Thyroid gland (tissue), 4 donors: ENCODE measurements at places on chromosomes 7 and 10. TPM values are rescaled to one million over a fixed set of nuclear protein-coding genes. Genes with fewer than 3 reads are reported as not detected.

- DNase-seq, result no peak
These were observed 388.9 kb downstream of the TNS3 start for GRCh38 chr7:47192978-47193377.

DNA sequence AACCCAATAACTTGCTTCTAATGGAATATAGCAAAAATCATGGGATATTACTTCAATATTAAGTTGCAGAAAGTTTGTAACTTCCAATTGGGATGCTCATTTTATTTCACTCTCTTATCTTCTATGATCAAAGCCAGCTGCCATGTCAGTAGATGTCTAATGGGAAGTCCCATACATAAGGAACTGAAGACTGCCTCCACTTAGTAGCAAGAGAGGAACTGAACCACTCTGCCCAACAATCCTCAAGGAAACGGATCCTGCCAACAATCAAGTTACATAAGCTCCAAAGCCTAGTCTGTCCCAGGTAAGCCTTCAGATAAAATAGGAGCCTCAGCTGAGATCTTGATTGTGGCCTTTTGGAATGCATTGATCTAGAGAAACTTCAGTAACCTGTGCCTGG, 431.5 kb upstream of the PCDH15 start:
- DNase-seq, result no peak

Gene MSS51
- total RNA-seq, result 2.1 TPM

DNA sequence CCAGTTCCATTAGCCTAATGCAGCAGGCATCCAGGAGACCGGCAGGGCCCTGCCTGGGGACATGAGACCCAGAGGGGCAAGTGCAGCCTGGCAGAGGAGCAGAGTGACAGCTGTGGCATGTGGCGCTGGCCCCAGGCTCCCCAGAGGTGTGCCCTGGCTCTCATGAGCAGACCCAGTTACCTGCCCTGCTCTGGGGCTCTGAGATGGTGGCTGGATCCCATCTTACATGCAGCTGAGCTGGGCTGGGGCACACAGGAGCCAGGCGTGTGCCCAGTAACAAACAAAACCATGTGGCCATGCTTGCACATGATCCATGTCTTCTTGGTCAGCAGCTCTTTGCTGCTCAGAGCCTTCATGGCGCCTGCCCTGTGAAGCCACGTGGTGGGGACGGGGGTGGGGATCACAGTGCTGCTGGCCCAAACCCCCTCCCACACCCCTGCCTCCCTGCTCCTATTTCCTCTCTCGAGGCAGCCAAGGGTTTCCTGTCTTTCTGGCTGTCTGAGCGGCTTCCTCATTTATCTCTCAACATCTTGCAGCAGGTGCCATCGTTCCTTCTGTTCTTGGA, 40.3 kb upstream of the GTF2I start:
- peak; percentile 41 for DNase-seq

Gene UTF1
- not detected for total RNA-seq

DNA sequence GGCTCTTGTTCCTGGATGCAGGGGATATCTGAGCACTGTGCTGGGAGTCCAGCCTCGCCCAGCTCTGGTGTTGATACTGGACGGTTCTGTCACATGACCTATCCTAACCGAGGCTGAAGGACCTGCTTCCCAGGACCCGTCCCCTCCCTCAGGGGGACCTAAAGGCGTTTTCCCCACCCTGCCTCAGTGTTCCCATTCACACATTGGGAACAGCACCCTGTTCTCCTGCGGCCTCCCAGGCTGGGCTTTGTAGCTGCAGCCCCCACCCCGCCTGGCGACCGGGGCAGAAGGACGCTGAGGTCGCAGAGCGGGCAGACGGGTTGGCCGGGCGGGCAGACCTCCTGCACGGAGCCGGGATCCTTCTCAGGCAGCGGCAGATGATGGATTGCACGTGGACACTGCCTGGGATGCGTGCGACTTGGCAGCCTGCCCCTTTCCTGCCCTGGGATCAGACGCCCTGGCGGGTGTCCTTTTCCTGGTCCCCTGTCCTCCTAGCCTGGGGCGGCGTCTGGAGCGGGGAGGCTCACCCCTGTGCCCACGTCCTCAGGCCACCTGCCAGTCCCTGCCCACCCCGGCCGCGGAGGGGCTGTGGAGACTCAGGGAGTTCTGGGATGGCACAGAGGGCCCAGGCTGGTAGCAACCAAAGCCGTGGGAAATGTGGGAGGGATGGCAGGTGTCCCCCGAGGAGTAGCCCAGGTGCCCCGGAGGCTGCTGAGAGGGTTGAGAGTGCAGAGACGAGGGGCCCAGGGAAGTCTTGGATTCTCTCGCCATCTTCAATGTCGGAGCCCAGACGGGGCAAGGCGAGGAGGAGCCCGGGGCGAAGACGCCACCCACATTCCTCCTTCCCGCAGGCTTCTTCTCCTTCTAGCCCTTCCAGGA, 17.2 kb upstream of the PSMG3 start:
- DNase-seq, result no peak

Gene ZNF32
- total RNA-seq, result 62.3 TPM

DNA sequence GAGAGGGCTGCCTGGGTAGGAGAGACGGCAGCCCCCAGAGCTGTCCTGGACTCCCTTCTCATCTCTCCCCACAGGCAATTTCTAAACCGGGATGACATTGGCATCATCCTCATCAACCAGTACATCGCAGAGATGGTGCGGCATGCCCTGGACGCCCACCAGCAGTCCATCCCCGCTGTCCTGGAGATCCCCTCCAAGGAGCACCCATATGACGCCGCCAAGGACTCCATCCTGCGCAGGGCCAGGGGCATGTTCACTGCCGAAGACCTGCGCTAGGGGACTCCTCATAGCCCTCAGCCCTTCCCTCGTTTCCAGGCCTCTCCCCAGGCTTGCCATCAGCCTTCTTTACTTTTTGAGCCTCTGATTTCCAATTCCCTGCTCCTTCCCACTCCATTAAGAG, 2.6 kb downstream of the ATP6V1F start:
- DNase-seq, result no peak

DNA sequence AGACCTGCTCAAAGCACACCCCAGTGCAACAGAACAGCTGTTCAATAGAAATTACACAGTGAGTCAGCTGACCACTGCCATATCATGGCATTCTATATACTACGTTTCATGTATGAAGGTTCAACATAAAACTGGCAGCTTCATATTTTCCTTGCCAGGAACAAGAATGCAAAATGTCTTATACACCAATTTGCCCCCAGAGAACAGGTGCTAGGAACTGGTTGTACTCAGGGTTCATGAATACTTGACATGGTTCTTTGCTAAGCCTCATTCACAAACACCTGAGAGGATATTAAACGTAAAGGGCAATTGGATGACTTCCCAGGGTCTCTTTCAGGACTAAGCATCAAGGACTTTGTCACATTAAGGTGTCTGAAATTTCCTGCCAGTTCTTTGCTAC, 6.9 kb downstream of the MYOF start:
- DNase-seq, result no peak

Gene CTAGE8
- 21.4 TPM for total RNA-seq

GRCh38 chr10:14487488-14487883, 156.8 kb upstream of the FRMD4A start:
- no peak for DNase-seq

Gene GPR26
- not detected for total RNA-seq

Gene ATG9B
- total RNA-seq, result 0.27 TPM

GRCh38 chr7:45582868-45583277, 8.7 kb downstream of the ADCY1 start:
- no peak for DNase-seq

GRCh38 chr7:114916261-114916892, 5.5 kb upstream of the MDFIC start:
- no peak for DNase-seq

DNA sequence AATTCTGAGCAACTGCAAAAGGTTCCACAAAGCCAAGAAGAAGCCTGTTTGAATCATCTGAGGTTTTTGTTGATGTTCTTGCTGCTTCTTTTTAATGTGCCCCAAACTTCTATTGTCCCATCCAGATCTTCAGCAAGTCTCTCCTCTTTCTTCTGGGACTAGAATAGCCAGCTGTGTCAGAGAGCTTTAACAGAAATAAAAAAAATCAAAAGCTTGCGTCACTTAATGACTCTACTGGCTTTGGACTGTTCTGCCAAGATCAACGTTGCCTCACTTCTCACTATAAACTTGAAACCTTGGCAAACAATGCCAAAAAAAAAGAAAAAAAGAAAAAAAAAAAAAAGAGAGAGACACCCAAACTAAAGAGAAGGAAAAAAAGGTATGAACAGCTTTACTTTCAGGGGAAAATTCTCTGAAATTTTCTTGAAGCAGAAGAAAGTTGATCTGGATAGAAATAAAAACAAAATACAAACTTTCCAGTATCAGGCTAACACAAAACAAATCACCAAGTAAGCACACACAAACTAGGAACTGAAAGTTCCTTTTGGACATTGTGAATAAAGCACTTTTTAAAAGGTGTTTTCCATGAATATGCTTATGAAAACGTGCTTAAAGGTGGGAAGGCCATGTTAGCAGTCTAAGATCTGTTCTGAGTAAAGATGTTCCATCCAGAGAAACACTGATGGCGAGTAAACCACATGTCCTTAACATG, 14.8 kb downstream of the USP54 start:
- peak; percentile 55 for DNase-seq

- DNase-seq, result no peak
These were observed 14.7 kb upstream of the ADAM12 start for GRCh38 chr10:126402721-126403695.

DNA sequence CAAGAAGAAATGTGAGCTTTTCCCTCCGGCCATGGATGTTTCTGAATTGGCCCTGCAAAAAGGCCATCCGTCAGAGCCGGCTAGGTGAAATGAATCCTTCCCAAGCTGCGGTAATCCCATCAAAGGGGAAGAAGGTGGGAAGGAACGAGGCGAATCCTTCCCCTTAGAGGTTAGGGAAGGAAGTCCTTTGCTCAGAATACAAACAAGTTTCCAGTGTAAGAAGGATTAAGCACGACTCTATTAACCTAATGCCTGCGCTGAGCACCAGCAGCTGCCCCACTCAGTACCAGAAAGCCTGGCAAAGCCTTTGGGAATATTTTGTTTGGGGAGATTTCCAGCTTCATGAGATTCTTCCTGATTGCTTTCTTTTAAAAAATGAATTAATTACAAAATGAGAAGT, 42.8 kb downstream of the CLRN3 start:
- DNase-seq, result no peak

- DNase-seq, result no peak
These were observed 51.5 kb downstream of the ADAM12 start for GRCh38 chr10:126336801-126337200.

- DNase-seq, result no peak
These were observed 89.6 kb downstream of the DNAJB9 start for GRCh38 chr7:108659261-108659660.

Gene MGAM2
- not detected for total RNA-seq

DNA sequence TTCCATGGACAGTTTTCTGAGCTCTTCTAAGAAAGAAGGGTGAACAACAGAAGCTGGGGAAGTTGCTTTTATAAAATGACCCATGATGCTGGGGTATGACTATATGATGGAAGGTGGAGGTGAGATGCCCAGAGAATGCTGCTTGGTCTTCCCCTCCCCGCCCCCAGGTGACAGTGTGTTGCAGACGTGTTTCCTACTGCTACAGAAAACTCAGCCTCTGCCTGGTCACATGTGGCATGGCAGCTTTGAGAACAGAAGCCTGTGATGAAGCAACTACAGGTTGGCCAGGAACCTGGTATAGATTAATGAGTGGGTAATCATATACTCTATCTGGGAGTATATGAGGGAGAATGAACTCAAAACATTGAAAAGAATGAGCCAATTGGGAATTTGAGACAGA, 67.1 kb downstream of the MTURN start:
- no peak for DNase-seq

DNA sequence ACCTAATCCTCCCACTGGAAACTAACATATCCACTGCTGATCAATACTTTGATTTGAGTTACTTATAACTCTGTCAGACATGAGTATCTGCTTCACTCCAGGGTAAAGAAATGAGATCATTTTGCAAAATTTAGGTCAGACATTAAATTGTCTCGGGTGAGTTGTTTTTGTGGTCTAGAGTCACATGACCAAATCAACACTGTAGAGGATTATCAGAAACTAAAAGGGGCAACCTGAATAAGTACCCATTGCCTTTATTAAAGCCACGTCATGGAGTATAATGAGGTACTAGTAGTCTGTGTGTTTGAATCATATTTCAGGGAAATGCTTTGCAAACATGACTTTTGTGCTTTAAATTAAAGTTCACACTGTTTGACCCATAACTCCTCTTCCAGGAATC, 107.7 kb upstream of the ADO start:
- no peak for DNase-seq

DNA sequence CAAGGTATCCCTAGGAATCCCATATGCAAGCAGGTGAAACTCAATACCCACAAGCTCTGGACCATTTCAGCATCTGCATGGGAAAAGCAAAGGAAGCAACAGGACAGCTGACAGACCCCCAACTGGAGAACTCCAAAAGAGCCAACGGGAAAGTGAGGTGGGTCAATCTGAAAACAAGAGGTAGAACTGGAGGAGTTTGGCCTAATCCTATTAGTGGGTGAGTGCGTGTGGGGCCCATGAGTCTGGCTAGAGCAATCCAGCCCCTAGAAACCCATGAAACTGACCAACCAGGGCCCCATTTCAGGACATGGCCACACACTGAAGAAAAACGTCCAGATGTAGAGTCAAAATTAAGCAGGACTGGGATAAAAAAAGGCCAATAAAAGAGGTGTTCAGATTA, 26.6 kb upstream of the WNT8B start:
- no peak for DNase-seq

GRCh38 chr7:12158334-12159060, 52.6 kb upstream of the TMEM106B start:
- no peak for DNase-seq

DNA sequence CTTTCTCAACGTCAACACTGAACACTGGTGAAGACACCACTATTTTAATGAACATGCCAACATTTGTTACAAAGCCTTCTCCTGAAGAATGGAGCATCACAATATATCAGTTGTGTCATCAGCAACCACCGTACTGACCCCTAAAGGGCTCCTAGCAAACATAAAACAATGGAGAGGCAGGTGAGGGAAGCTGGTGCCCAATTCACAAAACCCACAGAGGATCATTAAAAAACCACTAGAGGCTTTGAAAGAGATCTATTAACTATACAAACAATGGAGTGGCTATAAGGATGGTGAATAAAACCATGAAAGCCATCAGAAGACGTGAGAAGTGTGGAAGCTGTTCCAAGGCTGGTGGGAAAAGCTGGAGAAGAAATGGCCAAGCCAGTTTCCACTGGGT, 150.8 kb downstream of the FAM107B start:
- DNase-seq, result no peak

- no peak for DNase-seq
These were observed 464.5 kb upstream of the ZMIZ1 start for GRCh38 chr10:78604286-78604685.

- DNase-seq, result no peak
These were observed 1007.4 kb downstream of the GATA3 start for GRCh38 chr10:9061871-9062270.
